ENCODE measurements at places on chromosomes 7 and 10.

DNA sequence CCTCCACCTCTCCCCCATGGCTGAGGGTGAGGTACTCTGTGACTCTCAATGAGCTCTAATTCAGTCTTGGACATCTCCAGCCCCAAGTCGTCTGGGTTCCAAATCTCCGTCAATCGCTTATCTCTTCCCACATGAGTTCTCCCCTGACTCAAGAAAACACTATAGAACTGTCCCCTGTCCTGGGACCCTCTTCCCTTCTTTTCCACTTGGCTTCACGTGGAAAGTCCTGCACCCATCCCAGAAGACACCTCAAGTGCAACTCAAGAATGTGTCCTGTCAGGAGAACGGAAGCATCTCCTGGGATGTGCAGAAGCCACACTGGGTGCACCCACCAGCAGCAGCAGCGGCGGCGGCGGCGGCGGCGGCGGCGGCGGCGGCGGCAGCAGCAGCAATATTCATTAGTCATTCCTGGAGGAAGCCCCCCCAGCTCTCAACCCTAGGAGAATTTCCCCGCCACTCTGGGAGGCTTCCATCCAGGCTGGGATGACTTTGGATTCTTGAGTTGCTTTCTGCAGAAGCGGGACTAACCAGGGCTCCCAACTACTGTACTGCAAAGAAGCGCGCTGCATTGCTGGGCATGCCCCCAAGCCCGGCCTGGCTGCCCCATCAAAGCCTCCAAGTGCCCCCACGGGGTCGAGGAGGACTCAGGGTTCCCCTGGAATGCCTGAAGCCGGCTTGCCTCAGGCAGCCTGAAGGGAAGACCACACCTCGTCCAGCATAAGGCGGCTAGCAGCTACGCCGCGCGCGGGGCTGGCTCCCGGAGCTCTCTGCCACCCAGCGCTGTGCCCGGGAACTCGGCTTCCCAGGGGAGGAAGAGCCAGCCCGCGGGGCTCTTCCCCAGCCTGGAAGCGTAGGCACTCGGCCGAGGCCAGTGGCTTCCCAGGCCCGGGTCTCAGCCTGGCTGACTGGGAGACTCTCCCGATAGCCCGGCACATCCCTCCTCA lies 1.0 kb downstream of the CRTAC1 start:
- peak; percentile 39 for DNase-seq

GRCh38 chr10:103893817-103894216 lies 24.2 kb downstream of the STN1 start:
- no peak for DNase-seq

DNA sequence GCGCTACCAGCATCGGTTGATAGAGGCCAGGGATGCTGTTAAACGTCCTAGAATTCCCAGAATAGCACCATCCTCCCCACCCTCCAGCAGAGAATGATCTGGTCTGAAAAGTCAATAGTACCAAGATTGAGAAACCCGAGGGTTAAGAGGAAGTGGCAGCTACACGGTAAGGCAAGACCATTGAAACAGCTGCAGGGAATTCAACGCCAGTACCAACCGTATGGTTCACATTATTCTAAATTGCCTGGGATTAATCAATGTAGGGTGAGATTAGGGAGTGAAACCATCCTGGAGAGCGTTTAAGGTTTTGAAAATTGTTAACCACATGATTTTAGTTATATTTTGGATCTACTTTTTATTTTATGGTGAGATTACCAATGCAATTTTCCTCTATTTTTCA lies 352.2 kb downstream of the PRPF18 start:
- DNase-seq, result no peak

- no peak for DNase-seq
These were observed 3.3 kb upstream of the STN1 start for GRCh38 chr10:103921248-103921647.

DNA sequence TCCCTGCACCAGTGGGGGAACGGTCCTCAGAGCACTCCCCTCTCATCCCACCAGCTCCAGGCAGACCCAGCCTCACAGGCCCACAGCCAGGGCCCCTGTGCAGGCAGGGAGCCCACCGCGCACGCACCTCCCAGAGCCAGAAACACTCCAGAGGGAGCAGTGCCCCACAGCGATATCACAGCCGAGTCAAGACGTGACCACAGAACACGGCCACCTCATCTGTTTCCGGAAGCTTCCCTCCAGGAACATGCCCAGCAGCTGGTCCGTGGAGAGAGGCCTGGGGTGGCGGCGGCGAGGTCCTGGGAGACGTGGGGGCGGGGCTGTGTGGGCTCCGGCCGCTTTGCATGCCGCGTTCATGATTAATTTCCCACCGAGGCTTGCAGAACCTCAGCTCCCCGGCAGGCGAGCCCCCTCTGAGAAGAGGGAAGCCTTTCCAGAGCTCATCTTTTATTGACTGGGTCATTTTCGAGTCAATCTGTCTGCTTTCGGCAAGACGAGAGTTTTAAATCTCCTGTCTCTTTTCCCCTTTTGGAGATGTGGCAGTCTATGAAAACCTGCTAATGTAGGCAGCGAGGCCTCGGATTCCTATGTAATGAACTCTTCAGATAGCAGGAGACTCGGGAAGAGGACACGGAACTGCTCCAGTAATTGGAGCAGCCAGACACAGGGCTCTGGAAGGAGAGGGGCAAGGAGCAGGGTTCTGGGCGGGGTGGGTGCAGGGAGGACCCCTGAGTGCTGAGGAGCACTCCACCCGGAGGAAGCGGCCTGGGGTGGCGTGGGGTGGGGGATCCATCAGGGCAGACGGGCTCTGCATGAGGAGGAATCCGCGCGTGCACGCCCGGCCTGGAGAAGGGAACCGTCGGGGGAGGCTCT lies 242.8 kb downstream of the ELFN1 start:
- DNase-seq, result peak; percentile 26

GRCh38 chr7:152871005-152871677 lies 111.6 kb downstream of the ACTR3B start:
- no peak for DNase-seq

DNA sequence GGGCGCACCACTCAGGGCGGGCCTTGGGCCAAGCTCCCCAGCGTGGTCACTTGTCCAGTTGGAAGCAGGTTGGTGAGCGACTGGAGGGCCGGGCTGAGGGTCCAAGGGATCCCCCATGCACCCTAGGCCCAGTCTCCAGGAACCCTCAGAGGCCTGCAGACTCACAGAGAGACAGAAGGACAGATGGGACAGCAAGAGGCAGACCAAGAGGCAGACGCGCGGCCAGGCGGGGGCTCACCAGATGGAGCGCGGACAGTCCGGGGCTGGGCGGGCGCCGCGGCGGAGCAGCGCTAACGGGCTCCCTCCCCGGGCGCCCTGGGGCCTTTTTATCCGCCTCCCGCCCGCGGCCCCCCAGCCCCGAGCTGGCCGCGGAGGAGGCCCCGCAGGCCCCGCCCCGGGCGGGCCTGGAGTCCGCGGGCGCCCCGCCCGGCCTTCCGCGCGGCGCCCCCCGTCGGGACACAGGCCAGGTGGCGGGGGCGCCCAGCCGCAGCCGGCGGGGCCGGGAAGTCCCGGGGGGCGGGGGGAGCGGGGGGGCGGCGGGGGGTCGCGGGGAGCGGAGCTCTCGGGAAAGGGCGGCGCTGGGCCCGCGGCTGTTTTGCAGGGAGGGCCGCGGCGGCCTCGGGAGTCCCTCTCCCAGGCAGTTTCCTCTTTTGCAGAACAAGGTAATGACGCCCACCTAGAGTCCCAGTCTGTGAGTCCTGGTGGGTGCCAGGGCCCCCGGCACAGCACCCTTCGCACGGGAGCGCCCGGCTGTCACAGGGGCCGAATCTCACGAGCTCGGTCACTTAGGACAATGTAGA lies at the start of gene LOXL4:
TSS of gene LOXL4 (minus strand) at position 301 of the 800 bp plus-strand sequence. CDS start 5,175 bp downstream, outside the sequence.
- no peak for DNase-seq

DNA sequence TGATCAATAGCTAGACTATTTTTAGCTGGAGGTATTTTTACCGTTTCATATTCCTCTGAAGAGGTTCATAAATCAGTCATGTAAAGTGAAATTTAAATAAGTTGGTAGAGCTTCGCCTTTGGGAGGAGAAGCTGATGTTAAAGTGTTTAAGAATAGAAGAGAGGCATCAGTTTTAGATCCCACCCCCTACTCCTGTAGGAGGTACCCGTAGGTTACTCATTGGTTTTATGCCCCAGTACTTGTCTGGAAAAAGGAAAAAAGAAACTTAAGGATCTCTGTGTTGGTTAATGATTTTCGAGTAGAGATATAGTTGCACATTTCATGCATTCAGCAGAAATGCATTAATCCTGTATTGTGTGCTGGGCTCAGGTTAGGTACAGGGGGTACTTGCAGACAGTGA lies 8.7 kb downstream of the ZNF365 start:
- DNase-seq, result no peak

DNA sequence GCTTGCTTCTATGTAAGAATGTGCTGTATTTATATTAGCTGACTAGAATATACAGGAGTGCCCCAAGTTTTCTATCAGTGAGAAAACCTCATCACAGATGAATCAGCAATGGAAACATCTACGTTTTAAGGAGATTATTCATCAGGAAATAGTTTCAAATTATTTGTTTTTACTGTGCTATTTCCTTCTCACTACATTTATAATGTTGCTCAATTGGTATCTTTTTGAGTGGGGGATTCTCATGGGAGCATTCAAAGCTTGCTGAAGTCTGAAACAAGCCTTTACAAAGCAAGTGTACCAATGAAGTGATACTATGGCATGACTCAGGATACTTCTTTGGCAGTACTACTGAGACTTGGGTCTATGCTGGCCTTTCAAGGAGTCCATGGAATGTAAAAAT lies 191.1 kb upstream of the SLC26A5 start:
- DNase-seq, result no peak

GRCh38 chr7:98913612-98914011 lies 35.3 kb downstream of the TRRAP start:
- no peak for DNase-seq

DNA sequence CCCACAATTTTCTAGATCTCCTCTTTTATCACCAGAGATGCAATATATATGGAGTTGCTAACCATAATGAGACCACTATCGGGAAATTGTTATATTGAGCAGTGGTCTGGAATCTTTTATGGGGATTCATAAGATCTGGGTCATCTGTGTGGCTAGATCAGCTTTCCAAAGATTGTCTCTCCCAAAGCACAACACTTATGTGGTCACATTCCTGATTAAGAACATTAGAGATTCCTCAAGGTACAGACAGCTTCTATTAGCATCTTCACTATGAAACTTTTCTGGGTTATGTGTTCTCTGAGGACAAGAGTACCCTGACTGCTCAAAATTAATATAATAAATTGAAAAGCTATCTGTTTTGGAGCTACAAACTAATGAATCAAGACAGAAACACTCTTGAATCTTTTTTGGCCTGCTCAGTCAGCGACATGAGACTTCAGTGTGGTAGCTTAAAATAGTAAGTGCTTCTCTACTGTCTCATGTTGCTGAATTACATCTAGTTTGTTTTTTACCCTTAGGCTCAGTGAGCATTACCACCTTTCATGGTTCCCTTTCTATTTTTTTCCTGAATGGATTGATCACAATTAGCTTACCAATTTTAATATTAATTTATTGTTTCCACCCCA lies 42.6 kb upstream of the STRIP2 start:
- DNase-seq, result no peak

Measured in mesendoderm (in vitro differentiated cells).